ENCODE measurements at places on chromosomes 2 and 18.

DNA sequence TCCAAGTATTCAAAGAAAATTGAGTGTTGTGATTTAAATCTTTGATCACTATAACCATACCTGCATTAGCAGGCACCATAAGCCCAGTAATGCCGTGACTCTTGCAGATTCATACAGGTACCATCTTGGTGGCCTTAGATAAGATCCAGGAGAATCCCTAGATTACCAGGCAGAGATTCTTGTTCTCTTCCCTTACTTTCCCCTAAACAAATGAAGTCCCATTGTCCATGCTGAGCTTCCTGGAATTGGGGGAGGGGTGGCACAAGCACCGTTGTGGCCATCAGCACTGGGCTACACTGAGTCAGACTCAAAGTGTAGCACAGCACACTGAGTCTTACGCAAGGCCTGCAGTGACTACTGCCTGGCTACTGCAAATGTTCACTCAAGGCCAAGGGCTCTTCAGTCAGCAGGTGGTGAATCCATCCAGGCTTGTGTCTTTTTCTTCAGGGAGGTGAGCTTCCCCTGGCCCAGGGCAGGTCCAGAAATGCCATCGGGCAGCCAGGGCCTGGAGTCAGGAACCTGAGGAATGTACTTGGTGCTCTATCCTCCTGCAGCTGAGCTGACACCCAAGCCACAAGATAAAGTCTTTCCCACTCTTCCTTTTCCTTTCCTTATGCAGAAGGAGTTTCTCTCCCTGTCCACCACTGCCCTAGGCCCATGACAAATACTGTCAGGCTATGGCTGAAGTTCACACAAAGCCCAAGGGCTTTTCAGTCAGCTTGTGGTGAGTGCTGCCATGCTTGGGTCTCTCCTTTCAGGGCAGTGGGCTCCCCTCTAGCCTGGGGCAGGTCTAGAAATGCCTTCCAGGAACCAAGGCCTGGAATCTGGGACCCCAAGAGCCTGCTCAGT is 52.6 kb downstream of the CD28 start:
- DNase-seq = peak; percentile 42

GRCh38 chr2:190891889-190892288 is 11.3 kb downstream of the GLS start:
- DNase-seq = no peak

DNA sequence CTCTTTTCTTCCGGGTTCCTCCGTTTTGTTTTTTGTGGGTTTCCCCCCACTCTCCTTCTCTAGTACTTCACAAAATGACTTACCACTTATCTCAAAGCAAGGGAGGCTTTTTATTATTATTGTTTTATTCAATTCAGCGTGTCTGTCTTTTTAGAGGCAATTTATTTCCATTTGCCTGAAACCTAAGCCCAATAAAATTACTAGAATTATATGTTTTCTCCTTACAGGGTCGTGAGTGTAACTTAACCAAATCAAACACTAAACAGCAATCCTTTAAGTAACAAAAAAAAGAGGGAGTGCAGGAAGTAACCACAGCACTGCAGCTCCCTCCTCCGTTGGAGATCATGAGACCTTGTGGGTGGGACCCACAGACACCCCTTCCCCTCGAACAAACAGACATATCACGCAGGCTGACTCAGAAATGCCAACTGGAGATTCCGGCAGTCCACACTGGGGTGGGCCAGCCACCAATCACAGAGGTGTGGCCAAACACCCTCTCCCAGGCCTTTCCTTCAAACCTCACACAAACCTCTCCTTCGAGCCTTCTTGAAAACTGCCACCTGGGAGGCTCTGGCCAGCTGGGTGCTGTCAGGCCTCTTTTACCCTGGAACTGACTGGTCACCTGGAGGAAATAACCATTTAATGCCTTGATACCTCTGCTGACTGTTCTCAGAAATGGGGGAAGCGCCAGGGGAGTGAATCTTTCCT is 207.1 kb upstream of the SMAD2 start:
- no peak for DNase-seq

DNA sequence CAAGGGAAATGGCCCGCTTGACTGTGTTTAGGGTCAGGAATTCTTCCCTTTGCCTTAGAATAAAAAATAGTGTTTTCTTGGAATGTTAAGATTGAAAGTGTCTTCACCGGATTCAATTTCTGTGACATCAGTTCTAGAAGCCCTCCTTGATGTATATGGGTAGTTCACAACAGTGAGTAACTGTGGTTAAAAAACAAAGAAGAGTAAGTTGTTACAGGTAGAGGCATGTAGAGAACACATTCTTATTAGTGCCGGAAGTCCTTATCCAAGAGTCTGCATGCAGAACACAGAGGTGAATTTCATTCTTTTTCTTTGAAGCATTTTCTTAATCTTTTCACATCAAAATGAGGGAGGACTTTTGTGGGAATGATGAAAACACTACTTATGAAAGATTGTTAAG is 105.5 kb downstream of the FMNL2 start:
- no peak for DNase-seq

- no peak for DNase-seq
Measured at GRCh38 chr2:165277860-165278656, 38.8 kb downstream of the SCN2A start.

GRCh38 chr2:239603411-239604356 is 202.9 kb upstream of the HDAC4 start:
- DNase-seq = no peak

DNA sequence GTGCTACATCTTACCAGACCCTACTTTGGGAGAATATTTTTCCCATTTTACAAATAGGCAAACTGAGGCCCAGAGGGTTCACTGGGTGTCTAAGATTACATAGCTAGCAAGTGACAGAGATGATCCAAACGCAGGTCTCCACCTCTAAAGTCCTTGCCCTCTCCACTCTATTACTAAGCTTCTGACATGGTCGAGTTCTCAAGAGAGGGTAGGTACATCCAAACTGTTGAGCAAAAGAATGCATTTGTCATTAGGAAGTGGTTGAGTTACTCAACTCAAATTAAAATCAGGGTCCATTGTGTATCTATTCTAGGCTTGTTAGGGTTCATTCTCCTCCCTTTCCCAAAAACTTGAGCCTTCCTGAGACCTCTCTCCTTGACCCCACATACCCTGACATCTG is 680.6 kb upstream of the FANCL start:
- DNase-seq = no peak

DNA sequence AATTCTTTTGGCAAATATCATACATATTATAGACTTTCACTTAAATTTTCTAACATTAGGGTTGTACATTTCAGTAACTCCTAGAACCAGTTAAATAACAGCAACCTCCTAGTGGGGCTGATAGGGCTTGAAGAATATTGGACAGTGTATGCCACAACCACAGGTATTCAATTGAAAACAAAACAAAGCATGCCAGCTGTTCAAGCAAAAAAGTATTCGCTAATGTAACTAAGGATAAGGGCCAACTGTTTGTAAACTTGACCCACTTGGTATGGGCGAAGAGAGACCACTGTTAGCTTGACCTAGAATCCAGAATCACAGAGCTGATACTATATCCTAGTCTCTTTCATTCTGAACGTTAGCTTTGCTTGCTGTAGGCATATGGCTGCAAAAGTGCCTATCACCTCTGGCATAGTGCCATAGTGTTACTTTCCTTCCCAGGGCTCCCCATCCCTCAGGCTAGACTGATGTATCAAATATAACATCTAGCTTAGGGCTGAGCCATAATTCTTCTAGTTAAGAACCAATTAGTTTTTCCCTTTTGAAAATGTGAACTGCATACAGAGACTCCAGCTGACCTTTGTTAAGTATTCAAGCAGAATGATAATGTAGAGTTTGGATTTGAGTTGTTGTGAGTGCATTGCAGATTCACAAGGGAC is 458.8 kb upstream of the NRXN1 start:
- DNase-seq = no peak
